Cardiac septum (tissue), 1 donor: ENCODE measurements at places on chromosomes 2 and 18. TPM values are rescaled to one million over a fixed set of nuclear protein-coding genes. Genes with fewer than 3 reads are reported as not detected.

GRCh38 chr2:3728104-3729054 is 25.0 kb downstream of the DCDC2C start:
- no peak for DNase-seq

DNA sequence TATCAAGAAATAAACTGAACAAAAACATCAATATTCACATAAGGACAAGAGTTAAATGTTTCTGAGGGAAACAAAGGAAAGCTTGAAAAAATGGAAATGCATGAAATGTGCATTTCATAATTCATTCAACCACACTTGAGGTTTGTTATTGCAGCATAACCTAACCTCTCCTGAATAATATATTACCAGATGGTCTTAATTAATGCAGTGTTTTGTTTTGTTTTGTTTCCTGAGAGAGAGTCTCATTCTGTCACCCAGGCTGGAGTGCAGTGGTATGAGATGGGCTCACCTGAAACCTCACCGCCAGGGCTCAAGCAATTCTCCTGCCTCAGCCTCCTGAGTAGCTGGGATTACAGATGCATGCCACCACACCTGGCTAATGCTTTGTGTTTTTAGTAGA is 139.9 kb upstream of the PIEZO2 start:
- no peak for DNase-seq

DNA sequence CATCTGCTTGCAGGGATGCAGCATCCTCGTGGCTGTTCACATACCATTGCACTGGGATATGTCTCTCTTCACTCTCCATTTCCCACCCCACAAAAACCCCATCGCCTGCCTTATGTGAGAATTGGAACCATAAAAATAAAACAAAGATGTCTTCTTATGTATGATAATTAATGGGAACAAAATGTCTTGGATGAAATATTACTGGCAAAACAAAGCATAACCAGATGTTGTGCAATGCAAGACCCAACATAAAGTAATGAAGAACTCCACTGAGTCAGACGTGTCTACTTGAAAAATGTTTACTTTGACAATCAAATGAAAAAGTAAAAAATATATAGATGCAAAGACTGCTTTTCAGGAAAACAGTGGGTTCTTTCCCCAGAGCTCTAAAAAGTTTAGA is 611.3 kb upstream of the SYT4 start:
- no peak for DNase-seq

GRCh38 chr18:9869715-9870430 is 15.9 kb upstream of the TXNDC2 start:
- DNase-seq, result no peak

DNA sequence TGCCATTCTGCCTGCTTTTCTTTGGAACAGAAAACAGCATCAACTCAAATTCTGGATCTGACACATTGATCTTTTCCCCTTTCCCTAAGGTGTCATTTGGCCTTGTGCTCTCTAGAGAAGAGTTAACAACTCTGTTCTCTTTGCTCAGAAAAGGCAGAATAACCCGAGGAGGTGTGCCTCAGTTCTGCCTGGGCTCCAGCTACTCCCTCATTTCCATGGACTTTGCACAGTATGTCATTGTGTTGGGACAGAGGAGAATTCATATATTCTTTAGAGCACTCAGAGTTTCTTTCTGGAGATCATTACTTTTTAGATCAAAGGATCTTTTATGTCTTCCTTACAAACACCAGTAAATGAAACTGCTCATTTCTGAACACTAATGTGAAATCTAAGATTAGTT is 249.1 kb downstream of the PHLPP1 start:
- no peak for DNase-seq

GRCh38 chr2:69544951-69545350 is 98.6 kb downstream of the AAK1 start:
- DNase-seq, result no peak

DNA sequence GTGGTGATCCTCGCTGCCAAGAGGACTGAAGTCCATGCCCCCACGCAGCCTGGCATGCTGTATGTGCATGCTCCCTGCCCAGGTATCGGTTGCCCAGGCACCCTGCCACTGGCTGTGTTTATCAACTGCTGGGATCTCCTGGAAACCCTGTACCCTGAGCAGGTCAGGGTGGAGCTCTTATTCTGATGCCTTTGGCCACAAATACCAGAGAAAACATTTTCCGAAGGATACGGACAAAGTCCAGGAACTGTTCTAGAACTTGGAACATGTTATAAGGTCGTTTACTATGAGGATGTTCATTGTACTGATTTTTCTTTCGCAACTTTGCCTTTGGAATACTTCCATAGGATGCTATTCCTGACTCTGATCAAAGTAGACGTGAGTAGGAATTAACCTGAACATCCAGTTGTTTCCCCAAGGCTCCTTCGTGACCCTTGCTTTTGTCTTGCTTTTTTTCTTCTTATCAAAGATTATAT is 55.2 kb downstream of the TMEM17 start:
- DNase-seq, result no peak

DNA sequence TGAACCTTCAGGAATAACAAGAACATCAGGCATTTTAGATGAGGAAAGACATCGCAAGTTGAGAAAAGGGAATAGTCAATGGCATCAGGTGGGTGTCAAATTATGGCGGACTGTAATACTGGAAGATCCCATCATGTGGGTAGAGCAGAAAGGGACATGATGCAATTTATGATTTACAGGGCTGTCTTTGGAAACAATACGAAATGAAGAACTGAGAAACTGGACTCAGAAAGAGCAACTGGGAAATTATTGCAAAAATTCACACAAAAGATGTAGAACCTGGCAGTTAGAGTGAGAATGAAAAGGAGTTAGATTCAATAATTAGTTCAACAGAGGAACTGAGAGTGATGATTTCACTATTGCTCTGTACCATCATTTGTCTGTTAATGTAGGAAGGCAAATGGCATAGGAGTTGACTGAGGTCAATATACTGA is 1635.0 kb upstream of the ACVR2A start:
- DNase-seq, result no peak

DNA sequence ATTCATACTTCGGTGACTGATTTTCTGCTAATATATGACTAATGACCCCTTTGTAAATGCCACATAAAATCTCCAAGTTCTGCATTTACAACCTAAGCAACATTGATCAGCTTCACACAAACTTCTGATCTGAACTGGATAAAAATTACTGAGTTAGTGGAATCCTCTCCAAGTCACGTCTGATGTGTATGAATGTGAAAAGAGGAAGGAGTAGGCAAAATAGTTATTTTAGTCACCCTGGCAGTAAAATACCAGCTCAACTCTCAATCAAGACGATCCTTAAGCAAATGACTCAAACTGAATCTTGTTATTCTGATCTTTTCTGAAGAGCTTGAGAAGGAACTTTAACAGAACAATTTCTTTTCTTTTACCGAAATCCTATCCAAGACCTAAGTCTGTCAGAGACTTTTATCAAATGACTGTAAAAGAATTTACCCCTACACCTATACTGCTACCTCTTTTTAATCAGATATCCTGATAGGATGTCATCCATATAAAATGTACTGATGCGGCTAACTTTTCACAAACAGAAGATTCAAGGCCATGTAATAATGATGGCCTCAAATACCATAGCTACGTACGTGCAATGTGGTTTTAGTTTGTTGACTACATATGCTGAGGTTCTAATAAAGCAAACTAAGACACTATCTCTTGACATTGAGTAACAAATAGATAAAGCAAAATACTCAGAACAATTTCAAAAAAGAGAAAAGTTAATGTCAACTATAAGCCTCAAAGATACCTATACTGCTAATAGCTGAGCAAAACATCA is 23.7 kb downstream of the CUL3 start:
- no peak for DNase-seq

DYNAP gene
- not detected for total RNA-seq

COBLL1 gene
- 15.0 TPM for total RNA-seq

AOX1 gene
- total RNA-seq, result 1.5 TPM
